Testis (tissue), 5 donors: ENCODE measurements at places on chromosomes 7 and 10.

GRCh38 chr10:129547608-129548007 lies 80.6 kb downstream of the MGMT start:
- no peak for DNase-seq
- H3K4me3 ChIP-seq, result no peak overlapping the region

DNA sequence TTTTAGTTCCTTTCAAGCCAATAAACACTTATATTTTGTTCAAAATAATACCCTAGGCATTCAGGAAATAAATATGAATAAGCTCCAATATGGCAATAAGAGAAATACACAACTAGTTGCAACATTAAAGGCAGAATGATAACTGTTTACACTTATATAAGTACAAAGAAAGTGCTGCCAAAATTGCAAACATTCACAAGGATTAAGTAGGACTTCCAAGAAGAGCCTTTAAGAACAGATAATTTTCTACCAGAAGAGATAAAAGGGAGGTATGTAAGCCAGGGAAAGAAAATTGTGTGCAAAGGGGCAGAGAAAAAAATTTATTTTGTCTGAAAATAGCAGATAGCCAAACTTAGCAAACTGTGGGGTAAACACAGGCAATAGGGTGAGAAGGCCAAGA lies 83.8 kb downstream of the CTNNA3 start:
- H3K36me3 ChIP-seq, result no peaks in the 10 kb centered on the region
- no peak overlapping the region for H3K4me3 ChIP-seq

GRCh38 chr7:80640846-80641245 lies 2.4 kb downstream of the CD36 start:
- no peak for DNase-seq
- no peaks in the 10 kb centered on the region for H3K36me3 ChIP-seq
- no peak overlapping the region for H3K27ac ChIP-seq
- no peaks in the 10 kb centered on the region for H3K4me1 ChIP-seq

DNA sequence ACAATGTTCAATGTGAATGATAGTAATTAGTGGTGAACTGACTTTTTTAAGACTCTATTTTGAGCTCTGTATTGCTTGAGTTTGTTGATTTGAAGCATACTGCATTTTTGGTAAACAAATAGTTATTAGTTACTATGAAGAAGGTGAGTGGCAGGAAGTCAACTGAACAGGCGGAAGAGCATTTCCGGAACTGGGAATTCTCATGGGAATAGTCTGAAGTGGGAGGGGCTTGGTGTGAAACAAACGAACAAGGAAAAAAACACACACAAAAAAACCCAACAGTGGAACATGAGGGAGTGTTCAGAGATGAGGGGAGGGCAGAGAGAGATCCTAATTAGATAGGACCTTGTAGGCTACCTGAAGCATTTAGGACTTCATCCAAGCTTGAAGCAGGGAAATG lies 43.9 kb upstream of the C1QL3 start:
- H3K4me3 ChIP-seq, result no peak overlapping the region
- H3K27ac ChIP-seq, result no peak overlapping the region
- H3K4me1 ChIP-seq, result no peaks in the 10 kb centered on the region
- H3K27me3 ChIP-seq, result no peaks in the 10 kb centered on the region

DNA sequence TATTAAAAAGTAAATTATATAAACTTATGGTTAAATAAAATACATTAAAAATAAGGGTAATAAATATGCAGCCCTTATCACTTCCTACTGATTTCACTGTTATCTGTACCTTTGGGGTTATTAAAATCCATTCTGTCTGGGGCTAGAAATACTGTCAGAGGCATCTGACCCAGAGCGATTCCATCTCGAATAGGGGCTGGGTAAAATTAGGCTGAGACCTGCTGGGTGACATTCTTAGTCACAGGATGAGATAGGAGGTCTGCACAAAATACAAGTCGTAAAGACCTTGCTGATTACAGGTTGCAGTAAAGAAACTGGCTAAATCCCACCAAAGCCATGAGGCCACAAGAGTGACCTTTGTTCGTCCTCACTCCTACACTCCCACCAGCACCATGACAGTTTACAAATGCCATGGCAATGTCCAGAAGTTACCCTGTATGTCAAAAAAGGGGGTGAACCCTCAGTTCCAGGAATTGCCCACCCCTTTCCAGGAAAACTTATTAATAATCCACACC lies 77.6 kb downstream of the COBL start:
- no peak overlapping the region for H3K27ac ChIP-seq
- H3K4me1 ChIP-seq, result no peaks in the 10 kb centered on the region
- no peaks in the 10 kb centered on the region for H3K27me3 ChIP-seq
- H3K4me3 ChIP-seq, result no peak overlapping the region
- no peak for DNase-seq
- H3K36me3 ChIP-seq, result no peaks in the 10 kb centered on the region

GRCh38 chr10:95755511-95756004 lies 405 bp upstream of the ENTPD1 start:
- no peaks in the 10 kb centered on the region for H3K36me3 ChIP-seq
- DNase-seq, result no peak
- no peaks in the 10 kb centered on the region for H3K27me3 ChIP-seq
- H3K27ac ChIP-seq, result peak overlapping the region; percentile 87
- H3K4me3 ChIP-seq, result peak overlapping the region; percentile 22

GRCh38 chr10:101054351-101054750 lies 7.4 kb upstream of the KAZALD1 start:
- no peaks in the 10 kb centered on the region for H3K36me3 ChIP-seq
- DNase-seq, result no peak
- H3K4me3 ChIP-seq, result no peak overlapping the region
- H3K27me3 ChIP-seq, result no peaks in the 10 kb centered on the region
- no peak overlapping the region for H3K27ac ChIP-seq
- H3K4me1 ChIP-seq, result peaks cover 9% of the 10 kb centered on the region

- H3K4me3 ChIP-seq, result no peak overlapping the region
- H3K27me3 ChIP-seq, result no peaks in the 10 kb centered on the region
- no peaks in the 10 kb centered on the region for H3K4me1 ChIP-seq
- no peak for DNase-seq
Observed at GRCh38 chr7:134922720-134923704, 63.3 kb upstream of the AGBL3 start.

DNA sequence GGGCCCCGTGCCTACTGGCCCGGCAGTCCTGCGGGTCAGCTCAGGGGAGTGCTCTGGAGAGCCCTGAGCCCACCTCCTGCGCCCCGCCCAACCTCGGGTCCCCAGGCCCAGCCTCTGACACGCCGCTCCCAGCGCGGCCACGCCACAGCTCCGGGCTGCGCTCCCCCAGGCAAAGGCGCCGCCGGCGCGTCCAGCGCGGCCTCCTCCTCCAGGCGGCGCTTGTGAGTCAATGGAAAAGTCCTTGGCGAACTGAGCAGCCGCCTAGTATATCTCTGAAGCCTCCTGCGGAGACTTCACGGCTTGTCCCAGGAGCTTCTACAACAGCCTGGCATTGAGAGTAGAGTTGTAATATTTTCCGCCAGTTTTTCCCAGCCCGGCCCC lies 29.5 kb upstream of the BMS1 start:
- DNase-seq, result peak; percentile 85
- no peak overlapping the region for H3K27ac ChIP-seq
- no peaks in the 10 kb centered on the region for H3K27me3 ChIP-seq
- no peaks in the 10 kb centered on the region for H3K4me1 ChIP-seq
- H3K4me3 ChIP-seq, result peak overlapping the region; percentile 61

GRCh38 chr7:149334219-149334618 lies 72.2 kb downstream of the ZNF783 start:
- H3K4me1 ChIP-seq, result no peaks in the 10 kb centered on the region
- H3K4me3 ChIP-seq, result no peak overlapping the region
- no peak for DNase-seq
- H3K27ac ChIP-seq, result no peak overlapping the region
- H3K27me3 ChIP-seq, result no peaks in the 10 kb centered on the region
- H3K36me3 ChIP-seq, result no peaks in the 10 kb centered on the region

- no peaks in the 10 kb centered on the region for H3K36me3 ChIP-seq
- peaks cover 25% of the 10 kb centered on the region for H3K4me1 ChIP-seq
- H3K27me3 ChIP-seq, result no peaks in the 10 kb centered on the region
- H3K27ac ChIP-seq, result peak overlapping the region; percentile 97
- DNase-seq, result peak; percentile 95
Observed at GRCh38 chr10:72272689-72273409, 875 bp upstream of the DDIT4 start.

DNA sequence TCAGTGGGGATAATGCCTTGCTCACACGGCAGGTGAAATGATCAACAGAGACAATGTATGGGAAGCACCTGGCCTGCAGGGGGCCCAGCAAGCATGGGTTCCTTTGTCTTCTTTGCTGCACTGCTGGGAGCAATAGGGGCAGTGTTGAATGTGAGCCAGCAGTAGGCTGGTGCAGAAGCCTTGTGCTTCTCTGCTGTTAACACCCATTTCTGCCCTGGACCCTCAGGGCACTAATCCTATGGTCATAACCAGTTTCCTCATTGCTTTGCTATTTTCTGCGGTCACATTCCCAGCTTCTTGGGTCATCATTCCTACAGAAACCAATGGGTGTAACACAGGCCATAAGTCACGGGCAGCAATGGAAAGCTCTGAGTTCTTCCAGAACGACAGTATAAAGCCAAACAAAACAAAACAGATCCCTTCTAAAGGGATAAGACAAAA lies 10.9 kb upstream of the LGI1 start:
- H3K4me3 ChIP-seq, result no peak overlapping the region
- no peaks in the 10 kb centered on the region for H3K27me3 ChIP-seq
- no peak overlapping the region for H3K27ac ChIP-seq

- no peak overlapping the region for H3K4me3 ChIP-seq
- H3K27ac ChIP-seq, result no peak overlapping the region
- no peaks in the 10 kb centered on the region for H3K27me3 ChIP-seq
- DNase-seq, result no peak
- H3K4me1 ChIP-seq, result no peaks in the 10 kb centered on the region
Observed at GRCh38 chr10:23435378-23435777, 3.5 kb upstream of the OTUD1 start.

- DNase-seq, result no peak
- no peaks in the 10 kb centered on the region for H3K36me3 ChIP-seq
- no peak overlapping the region for H3K4me3 ChIP-seq
- H3K27ac ChIP-seq, result no peak overlapping the region
Observed at GRCh38 chr7:78993341-78993740, 460.1 kb downstream of the MAGI2 start.

- H3K4me3 ChIP-seq, result no peak overlapping the region
- H3K27ac ChIP-seq, result no peak overlapping the region
- H3K4me1 ChIP-seq, result peaks cover 54% of the 10 kb centered on the region
- no peaks in the 10 kb centered on the region for H3K27me3 ChIP-seq
- no peaks in the 10 kb centered on the region for H3K36me3 ChIP-seq
Observed at GRCh38 chr10:114487815-114488536, 83.7 kb upstream of the AFAP1L2 start.

GRCh38 chr7:154996756-154997155 lies 6.2 kb downstream of the PAXIP1 start:
- no peak overlapping the region for H3K27ac ChIP-seq
- no peaks in the 10 kb centered on the region for H3K27me3 ChIP-seq
- H3K4me3 ChIP-seq, result no peak overlapping the region
- no peaks in the 10 kb centered on the region for H3K4me1 ChIP-seq

DNA sequence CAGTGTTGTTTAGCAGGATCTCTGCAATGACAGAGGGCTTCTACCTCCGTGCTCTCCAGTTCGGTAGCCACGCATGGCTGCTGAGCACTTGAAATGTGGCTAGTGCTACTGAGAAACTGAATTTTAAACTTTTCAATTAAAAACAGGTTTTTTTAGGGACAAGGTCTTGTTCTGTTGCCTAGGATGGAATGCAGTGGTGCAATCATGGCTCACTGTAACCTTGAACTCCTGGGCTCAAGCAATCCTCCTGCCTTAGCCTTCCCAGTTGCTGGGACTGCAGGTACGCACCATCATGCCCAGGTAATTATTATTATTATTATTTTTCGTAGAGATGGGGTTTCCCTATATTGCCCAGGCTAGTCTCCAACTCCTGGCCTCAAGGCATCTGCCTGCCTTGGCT lies 13.4 kb upstream of the SFRP5 start:
- no peaks in the 10 kb centered on the region for H3K36me3 ChIP-seq
- H3K27ac ChIP-seq, result no peak overlapping the region
- DNase-seq, result no peak
- peaks cover 22% of the 10 kb centered on the region for H3K4me1 ChIP-seq
- H3K27me3 ChIP-seq, result no peaks in the 10 kb centered on the region
- no peak overlapping the region for H3K4me3 ChIP-seq

GRCh38 chr10:990808-991207 lies 2.6 kb downstream of the GTPBP4 start:
- no peak overlapping the region for H3K4me3 ChIP-seq
- no peak for DNase-seq
- no peaks in the 10 kb centered on the region for H3K36me3 ChIP-seq
- no peaks in the 10 kb centered on the region for H3K27me3 ChIP-seq
- no peak overlapping the region for H3K27ac ChIP-seq

DNA sequence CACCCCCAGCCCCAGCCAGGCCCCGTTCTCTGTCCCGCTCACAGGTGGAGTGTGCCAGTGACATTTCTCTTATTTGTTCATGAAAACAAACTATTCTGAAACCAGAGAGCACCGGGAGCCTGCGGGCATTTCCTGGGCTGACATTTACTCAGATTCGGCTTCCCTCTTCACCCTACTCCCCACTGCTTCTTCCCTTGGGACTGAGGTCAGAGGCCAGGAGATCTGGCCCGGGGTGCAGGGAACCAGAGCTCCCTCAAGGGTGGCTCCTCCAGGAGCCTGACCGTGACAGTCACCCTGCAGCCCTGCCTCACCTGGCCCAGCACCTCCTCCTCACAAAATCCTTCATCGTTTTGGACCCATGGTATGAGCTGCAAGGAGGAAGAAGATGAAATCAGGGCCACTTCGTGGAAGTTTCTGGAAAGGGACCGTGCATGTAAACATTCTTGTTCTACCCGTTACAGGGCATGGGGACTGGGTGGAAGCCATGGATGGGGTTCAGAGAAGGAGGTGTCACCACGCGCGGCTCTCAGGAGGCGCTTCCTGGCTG lies 12.2 kb downstream of the BHLHA15 start:
- no peaks in the 10 kb centered on the region for H3K4me1 ChIP-seq
- DNase-seq, result no peak
- no peaks in the 10 kb centered on the region for H3K36me3 ChIP-seq
- H3K27ac ChIP-seq, result no peak overlapping the region
- no peak overlapping the region for H3K4me3 ChIP-seq
- H3K27me3 ChIP-seq, result no peaks in the 10 kb centered on the region

DNA sequence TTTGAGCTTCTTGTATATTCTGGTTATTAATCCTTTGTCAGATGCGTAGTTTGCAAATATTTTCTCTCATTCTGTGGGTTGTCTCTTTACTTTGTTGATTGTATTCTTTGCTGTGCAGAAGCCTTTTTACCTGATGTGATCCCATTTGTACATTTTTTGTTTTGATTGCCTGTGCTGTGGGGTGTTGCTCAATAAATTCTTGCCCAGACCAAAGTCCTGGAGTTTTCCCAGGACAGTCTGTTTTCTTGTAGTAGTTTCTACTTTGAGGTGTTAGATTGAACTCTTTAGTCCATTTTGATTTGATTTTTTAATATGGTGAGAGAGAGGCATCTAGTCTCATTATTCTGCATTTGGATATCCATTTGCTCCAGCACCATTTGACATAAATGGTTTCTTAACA lies 588.7 kb upstream of the MBL2 start:
- no peaks in the 10 kb centered on the region for H3K36me3 ChIP-seq
- H3K4me1 ChIP-seq, result no peaks in the 10 kb centered on the region
- H3K4me3 ChIP-seq, result no peak overlapping the region
- H3K27ac ChIP-seq, result no peak overlapping the region
- H3K27me3 ChIP-seq, result no peaks in the 10 kb centered on the region
- no peak for DNase-seq

- peaks cover 11% of the 10 kb centered on the region for H3K4me1 ChIP-seq
- H3K27me3 ChIP-seq, result no peaks in the 10 kb centered on the region
- DNase-seq, result peak; percentile 61
Observed at GRCh38 chr10:10911471-10911921, 106.2 kb upstream of the CELF2 start.
